Panc1 (cell line): ENCODE measurements at places on chromosomes 5 and 9. TPM values are rescaled to one million over a fixed set of nuclear protein-coding genes. Genes with fewer than 3 reads are reported as not detected.

DNA sequence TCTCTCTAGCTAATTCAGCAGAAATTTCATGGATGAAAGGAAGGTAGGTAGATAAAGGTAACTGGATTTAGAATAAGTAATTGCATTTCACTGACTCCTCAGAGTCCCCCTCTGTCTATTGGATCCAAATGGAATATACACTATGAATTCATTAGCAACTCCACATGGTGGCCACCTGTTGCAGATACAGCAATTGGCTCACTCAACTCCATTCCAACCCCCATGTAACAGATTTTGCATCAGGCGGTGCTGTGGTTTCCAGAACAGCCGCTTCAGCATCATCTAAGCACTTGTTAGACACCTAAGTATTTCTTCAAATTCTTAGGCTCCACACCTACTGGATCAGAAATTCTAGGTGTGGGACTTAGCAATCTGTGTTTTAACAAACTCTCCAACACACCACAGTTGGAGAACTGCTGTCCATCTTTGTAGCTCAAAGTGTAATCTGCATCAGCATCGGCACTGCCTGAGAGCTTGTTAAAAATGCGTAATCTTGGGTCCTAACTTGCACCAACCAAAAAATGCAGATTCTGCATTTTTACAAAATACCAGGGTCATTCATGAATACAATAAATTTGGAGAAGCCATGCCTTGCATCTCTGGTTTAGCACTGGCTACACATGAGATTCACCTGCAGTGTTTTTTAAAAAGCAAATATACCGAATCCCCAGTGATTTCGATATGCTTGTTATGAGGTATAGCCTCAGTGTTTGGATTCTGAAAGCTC, 413.8 kb upstream of the CD180 start:
- no peaks in the 10 kb centered on the region for H3K36me3 ChIP-seq
- DNase-seq: no peak
- H3K27ac ChIP-seq: no peak overlapping the region
- H3K4me1 ChIP-seq: no peaks in the 10 kb centered on the region

Gene RASEF
- total RNA-seq: 2.9 TPM

DNA sequence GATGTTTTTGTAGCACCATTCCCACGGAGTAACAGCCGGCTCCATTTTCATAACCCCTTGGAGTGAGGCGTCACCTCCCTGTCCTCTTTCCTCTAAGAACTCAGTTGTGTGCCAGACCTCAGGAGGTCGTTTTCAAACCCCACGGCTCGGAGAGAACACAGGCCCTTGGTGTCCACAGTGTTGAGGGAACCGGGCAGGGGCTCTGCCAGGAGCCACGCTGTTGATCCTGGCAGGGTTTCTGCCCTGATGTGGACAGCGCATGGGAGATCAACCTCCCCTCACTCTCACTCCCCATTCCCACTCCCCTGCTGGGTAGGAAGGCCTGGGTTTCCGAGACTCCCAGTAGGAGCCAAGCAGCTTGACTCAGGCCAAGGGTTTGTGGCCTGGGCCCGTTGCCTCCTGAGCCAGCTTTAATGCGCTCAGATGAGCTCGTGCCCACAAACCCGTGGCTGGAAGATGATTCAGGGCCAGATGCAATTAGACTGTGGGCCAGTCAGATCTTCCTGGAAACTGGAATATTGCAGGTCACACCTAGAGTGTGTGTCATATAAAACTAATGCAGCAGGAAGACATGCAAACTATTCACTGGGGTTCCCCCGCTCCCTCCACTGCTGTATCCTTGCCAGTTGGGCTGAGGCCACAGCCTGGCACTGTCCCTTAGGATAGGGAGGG, 133.4 kb downstream of the SLC12A2 start:
- no peaks in the 10 kb centered on the region; the same call in 1 of the 2 replicates for H3K4me1 ChIP-seq
- H3K27me3 ChIP-seq: no peaks in the 10 kb centered on the region
- no peak for DNase-seq
- no peak overlapping the region for H3K4me3 ChIP-seq
- H3K27ac ChIP-seq: no peak overlapping the region
- no peaks in the 10 kb centered on the region for H3K36me3 ChIP-seq

Gene C5orf58
- total RNA-seq: 0.15 TPM

GRCh38 chr9:38707885-38708637, 11.9 kb downstream of the FAM240B start:
- no peak for DNase-seq
- H3K4me1 ChIP-seq: no peaks in the 10 kb centered on the region
- H3K27ac ChIP-seq: no peak overlapping the region
- H3K4me3 ChIP-seq: no peak overlapping the region
- H3K27me3 ChIP-seq: no peaks in the 10 kb centered on the region

- no peak for DNase-seq
- peak overlapping the region; percentile 88 for H3K27ac ChIP-seq
- H3K36me3 ChIP-seq: peaks cover 2% of the 10 kb centered on the region; the same call in 1 of the 2 replicates
- no peaks in the 10 kb centered on the region for H3K27me3 ChIP-seq
- H3K4me3 ChIP-seq: peak overlapping the region; percentile 56
These were observed 90.7 kb downstream of the PTCH1 start for GRCh38 chr9:95425910-95426551.
